ENCODE measurements at places on chromosomes 6 and 20. TPM values are rescaled to one million over a fixed set of nuclear protein-coding genes. Genes with fewer than 3 reads are reported as not detected.

Gene HTR1E
- not detected for total RNA-seq

Gene TMEM170B
- total RNA-seq, result under 0.01 TPM

Gene COL21A1
- total RNA-seq, result 12.6 TPM

Gene KCNB1
- total RNA-seq, result not detected

Gene COL9A1
- total RNA-seq, result not detected

Gene IRAK1BP1
- 0.16 TPM for total RNA-seq

Gene SSTR4
- not detected for total RNA-seq

Gene RBPJL
- total RNA-seq, result not detected

Gene TCP11
- total RNA-seq, result 1.6 TPM

Gene CCN5
- total RNA-seq, result not detected

Gene PRIM2
- total RNA-seq, result 42.2 TPM

DNA sequence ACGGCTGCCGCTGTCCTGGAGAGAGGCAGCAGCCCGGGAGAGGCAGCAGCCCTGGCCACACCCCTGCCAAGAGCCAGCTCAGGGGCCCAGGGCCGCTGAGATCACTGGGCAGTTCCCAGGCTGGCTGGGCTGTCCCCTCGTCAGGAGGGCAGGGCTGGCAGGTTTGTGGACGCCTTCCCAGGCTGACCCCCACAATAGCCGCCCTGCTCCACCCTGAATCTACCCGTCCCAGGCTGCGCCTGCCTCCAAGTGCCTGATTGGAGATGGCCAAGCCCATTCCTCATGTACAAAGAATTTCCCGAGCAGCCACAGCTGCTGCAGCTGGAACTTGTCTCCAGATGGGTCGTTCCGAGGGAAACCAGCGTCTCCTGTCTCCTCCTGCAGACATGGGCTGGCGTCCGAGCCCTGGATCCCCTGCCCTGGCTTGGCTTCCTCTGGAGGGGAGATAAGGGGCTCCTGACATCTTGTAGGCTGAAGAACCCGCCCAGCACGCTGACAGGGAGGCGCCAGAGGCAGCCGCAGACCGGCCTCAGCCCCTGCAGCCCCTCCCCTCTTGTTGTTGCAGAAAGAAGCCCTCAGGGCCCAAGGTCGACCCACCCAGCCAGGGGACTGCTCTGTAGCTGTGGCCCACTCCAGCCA is 9.4 kb upstream of the GATA5 start:
- DNase-seq, result no peak

GRCh38 chr6:107386340-107386739 is 73.0 kb downstream of the PDSS2 start:
- no peak for DNase-seq

DNA sequence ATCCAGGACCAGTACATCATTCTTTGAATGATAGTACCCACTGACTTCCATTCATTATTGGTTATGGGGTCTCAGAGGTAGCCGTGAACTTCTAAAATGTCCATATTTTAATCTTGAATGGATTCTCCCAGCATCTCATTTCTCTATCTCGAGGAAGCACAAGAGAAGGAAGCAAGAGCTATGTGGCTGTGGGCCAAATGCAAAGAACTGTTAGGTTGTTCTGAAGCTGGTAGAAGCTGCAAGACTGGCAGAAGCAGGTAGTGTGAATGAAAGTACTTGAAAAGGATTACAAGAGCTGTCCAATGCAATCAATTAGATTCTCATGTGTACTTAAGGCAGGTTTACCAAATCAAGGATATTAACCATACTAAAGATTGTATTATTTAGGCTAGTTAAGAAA is 1131.8 kb downstream of the GRIK2 start:
- DNase-seq, result no peak

- no peak for DNase-seq
These were observed 177.6 kb downstream of the PLCB1 start for GRCh38 chr20:8309634-8310033.

DNA sequence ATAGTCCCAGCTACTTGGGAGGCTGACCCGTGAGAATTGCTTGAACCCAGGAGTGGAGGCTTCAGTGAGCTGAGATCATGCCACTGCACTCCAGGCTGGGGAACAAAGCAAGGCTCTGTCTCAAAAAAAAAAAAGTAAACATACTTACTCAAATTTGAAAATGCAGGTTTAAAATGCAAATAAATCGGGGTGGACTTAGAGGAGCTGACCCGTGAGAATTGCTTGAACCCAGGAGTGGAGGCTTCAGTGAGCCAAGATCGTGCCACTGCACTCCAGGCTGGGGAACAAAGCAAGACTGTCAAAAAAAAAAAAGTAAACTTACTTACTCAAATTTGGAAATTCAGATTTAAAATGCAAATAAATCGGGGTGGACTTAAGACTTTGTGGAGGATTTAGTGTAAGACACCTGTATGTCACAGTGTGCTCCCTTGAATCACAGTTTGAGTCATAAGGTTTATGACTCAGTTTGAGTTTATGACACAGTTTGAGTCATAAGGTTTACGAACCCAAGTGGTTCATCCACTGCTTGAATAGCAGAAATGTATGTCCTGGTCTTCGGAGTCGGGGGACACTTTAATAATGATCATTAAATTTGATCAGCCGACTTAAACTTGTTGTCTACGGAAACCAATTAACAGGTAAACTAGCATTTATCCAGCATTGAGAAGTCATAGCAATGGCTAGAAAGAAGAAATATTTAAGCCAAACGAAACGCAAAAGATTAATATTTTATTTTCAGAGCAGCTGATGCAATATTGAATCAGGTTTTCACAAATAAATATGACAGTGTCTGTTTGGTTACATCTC is 6.8 kb upstream of the MRPS10 start:
- peak; percentile 49 for DNase-seq

- DNase-seq, result no peak
These were observed 8.3 kb downstream of the PI16 start for GRCh38 chr6:36962874-36963273.

DNA sequence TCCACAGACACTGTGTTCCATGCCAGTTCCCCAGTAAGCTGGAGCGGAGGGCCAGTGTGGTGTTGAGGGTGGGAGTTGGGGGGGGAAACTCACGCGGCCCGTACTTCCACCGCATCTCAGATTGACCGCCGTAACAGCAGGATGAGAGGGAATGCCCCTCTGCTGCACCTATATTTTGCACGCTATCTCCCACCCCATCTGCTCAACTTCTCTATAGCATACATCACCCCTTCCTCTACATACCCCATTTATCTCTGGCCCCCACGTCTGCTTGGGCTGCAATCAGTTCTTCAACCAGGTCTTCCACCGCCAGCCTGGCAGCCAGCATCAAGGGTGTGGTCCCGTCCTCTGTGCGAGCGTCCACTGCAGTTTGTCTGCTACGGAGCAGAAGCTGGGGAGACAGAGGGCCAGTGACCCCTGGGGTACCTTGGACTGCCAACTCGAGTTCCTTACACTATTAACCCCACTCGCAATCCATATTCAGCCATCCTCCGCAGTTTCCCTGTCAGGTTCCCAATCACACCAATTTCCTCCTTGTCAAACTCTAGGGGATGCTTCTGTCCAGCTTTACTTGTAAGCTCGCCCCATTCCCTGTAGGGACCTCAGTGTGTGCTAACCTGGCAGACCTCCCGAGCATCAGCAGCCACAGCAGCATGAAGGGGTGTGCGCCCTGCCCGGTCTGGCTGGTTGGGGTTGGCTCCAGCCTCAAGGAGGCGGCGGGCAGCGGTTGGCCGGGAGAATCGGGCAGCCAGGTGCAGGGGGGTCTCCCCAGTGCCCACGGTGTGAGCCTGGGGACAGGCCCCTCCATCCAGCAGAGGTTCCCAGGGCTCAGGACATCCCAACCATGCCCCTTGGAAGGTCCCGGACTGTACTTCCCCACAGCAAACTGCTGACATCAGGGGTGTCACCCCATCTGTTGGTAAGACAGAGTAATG is 4.5 kb upstream of the GPSM3 start:
- DNase-seq, result peak; percentile 13

- no peak for DNase-seq
These were observed 26.0 kb upstream of the CCDC167 start for GRCh38 chr6:37525460-37526357.

- DNase-seq, result no peak
These were observed 6.2 kb upstream of the GRM4 start for GRCh38 chr6:34152042-34152524.

DNA sequence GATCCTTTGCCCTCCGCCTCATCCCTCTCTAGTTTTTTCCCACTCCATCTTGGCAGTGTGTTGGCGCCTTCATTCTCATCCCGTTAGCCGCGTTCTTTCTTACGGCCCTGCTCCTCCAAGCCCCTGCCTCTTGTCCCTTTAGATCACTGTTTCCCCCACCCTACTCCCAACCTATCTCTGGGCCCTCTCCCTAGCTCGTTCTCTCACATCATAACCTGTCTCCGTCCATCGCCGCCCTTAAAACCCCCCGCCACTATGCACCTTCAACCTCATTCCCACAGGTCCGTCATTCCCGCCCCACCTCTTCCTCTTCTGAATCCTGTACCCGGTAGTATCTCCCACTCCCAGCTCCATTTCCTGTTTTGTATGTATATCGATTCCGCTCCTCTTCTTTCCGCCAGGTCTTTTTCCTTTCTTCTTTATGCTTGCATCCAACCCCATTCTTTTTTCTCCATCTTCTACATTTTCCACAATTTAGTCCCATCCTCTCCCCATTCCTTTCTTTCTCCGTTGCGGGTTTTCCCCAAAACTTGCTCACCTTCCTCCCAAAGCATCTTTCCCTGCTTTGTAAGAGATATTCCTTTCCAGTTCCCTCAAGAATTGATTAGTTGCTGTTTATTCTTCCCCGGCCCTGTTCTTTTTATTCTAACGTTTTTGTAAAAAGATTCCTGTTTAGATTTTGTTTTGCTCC is 671 bp downstream of the EFHC1 start:
- DNase-seq, result no peak

- no peak for DNase-seq
These were observed 18.8 kb upstream of the FRMD1 start for GRCh38 chr6:168097621-168098430.

DNA sequence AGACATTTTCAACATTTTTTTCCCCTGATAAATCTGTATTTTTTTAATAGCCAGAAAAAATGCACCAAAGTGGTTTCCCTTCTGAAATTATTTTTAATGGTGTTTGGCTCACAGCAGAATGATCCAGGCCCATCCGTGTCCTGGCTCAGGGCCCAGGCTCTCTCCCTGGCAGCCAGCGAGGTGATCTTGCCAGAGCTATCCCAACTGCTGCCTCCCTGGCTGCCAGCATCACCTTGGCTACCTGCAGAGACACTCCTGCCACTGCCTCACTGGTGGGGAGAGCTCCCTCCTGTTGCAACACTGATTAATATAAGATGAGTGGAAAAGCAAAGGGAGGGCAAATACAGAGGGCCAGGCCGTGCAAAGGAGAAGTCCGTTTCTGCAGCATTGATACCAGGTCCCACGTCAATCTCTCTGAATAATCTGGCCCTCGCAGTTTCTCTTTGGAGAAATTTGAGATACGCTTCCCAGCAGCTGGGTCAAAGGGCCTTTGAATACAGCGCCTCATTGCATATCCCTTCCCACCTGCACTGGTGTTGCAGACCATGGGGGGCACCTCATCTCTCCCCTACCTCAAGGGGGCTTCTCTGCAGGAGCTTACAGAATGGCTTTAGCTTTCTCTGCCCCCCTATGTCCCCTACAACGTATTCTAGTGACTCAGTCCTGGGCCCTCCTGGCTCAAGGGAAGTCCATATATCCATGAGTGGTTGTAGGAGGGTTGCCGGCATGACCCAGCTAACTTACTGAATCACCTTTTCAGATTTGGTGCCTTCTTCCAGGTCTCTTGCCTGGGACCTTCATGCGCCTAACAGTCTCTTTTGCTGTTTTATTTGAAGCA is 12.8 kb upstream of the DSTN start:
- DNase-seq, result no peak

DNA sequence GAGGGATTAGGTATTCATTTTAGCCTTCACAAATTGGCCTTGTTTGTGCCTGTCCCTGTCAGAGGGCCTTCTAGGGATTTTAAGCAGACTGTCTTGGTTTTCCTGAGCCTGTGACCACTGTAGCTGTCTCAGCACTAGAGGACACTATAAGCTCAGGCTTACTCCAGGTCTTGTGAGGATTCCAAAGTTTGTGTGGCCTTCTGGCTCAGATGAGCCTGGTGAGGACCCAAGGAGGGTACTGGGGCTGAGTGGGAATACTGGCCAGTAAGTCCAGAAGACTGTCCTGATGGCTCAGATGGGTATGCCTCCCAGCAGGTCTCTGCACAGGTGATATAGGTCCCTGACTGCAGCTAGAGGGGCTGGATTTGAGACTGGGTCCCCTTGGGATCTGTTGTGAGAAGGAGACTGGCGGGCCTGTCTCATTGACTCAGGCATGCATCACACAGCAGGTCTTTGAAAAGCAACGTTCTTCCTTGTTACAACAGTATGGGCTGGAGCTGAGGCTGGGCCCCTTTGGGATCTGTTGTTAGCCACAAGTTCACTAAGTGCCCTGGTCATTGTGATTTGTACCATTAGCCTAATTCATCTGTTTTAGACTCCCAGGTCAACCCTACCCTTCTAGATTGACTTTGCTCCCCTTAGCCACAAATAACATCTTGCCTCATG is 26.3 kb upstream of the TFB1M start:
- DNase-seq, result no peak

DNA sequence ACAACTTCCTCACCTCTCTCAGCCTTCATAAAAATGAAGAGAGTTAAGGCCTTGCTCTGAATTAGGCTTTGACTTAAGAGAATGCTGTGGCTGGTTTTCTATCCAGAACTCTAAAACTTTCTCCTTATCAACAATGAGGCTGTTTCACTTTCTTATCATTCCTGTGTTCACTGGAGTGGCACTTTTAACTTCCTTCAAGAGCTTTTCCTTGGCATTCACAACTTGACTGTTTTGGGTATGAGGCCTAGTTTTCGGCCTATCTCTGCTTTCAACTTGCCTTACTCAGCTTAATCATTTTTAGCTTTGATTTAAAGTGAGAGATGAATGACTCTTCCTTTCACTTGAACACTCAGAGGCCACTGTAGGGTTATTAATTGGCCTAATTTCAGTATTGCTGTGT is 4.3 kb upstream of the LOC128125822 start:
- DNase-seq, result no peak

DNA sequence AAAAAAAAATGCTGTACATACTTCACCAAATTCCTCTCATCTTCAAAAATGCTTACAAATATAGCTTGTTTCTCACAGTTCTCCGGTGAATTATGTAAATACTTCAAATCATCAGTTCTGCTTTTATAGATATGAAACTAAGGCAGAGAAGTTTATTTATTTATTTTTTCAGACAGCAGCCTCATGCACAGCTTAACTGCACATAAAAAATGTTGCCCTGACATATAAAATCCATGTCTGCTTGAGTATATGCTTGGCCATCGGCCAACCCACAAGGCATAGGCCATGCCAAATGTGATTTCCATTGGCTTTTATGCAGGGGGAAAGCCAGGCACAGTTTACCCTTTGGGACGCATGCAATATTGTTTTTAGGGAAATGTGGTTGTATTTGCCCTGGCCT is 57.3 kb upstream of the PHACTR2 start:
- DNase-seq, result no peak

GRCh38 chr20:1537731-1538058 is 19.8 kb downstream of the SIRPD start:
- no peak for DNase-seq

DNA sequence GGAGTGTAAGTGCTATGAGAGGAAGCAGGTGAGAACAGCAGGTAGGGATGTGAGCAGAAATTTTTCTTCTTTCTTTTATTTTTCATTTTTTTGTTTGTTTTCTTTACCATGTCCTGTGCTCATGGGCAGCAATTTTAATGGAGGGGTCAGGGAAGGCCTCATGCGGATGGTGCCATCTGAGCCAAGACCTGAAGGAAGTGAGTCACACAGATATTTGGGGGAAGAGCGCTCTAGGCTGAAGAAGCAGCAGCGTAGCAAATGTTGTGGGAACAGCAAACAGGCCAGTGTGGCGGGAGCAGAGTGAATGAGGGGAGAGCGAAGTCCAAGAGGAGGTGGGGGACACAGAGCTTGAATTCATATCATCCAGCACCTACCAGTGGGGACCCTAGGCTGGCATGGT is 12.7 kb downstream of the SPDEF start:
- no peak for DNase-seq

GRCh38 chr6:23034926-23035325 is 465.6 kb downstream of the HDGFL1 start:
- DNase-seq, result no peak

Measured in SJSA1 (cell line).